RWPE1 (cell line): ENCODE measurements at places on chromosomes 5 and 9.

DNA sequence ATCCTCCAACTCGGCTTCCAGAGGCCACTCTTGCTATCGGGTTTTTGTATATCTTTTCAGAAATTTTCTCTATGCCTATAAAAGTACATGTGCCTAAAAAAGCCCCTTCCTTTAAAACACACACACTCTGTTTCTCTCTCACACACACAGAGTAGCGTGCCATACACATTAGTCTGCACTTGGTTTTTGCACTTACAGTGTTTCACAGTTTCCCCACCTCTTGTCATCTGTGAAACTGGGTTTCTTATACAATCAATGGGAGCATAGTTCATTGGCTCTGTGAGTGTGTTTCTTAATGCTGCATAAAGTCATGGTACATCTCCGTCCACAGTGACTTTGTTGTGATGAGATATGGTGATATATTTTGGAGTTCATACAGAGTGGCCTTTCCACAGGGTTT is 664 bp upstream of the IGFBPL1 start:
- DNase-seq, result no peak

- DNase-seq, result peak; percentile 90
Measured at GRCh38 chr5:169980418-169981053, at the start of gene INSYN2B. TSS of gene INSYN2B (minus strand) at chr5:169980495. CDS start at chr5:169883898, 96,597 bp downstream.

DNA sequence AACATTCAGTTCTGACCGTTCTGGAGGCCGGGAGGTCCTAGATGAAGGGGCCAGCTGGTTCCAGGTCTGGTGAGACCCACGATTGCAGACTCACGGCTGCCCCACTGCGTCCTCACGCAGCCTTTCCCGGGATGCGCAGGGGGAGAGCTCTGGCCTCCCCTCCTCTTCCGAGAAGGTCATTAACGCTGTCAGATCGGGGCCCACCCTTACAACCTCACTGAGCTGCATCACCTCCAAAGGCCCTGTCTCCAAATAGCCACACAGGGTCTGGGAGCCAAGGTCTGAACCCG is 66.6 kb upstream of the PPP1R26 start:
- no peak for DNase-seq

- no peak for DNase-seq
Measured at GRCh38 chr5:151675611-151676313, 11.0 kb downstream of the SPARC start.

DNA sequence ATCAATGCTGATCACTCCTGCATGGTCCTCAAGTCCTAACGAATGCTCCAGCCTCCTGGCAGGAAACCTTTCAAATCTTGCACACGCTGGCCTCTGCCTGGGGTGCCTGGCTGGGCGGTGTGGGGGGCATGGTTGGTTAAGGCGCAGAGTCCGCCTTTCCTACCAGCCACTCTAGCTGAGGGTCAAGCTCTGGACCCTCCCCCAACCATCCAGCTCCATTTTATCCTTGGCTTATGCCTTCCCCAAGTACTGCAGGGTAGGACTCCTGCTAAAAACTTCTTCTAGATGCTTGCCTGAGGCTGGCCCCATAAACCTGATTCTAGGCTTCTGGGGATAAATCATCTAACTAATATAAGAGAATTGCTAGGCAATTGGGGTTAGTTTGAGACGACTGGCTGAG is 808 bp upstream of the MVB12B start:
- DNase-seq, result no peak

DNA sequence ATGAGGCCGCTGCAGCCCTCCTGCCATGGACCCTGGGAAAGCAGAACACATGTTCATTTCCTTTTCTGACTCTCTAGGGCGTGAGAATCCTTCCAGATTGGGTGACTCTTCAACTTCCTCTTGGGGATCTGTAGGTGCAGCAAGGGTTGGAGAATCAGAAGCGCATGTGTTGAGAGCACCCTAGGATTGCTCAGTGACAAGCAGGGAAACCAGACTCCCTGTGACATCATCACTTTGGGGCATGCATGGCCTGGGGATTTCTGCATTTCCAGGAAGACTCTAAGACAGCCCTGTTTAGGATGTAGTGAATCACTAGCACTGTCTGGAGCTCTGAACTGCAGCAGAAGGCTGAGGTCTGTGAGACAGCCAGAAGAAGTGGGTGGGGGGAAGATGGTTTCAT is 15.1 kb upstream of the LCP2 start:
- no peak for DNase-seq

DNA sequence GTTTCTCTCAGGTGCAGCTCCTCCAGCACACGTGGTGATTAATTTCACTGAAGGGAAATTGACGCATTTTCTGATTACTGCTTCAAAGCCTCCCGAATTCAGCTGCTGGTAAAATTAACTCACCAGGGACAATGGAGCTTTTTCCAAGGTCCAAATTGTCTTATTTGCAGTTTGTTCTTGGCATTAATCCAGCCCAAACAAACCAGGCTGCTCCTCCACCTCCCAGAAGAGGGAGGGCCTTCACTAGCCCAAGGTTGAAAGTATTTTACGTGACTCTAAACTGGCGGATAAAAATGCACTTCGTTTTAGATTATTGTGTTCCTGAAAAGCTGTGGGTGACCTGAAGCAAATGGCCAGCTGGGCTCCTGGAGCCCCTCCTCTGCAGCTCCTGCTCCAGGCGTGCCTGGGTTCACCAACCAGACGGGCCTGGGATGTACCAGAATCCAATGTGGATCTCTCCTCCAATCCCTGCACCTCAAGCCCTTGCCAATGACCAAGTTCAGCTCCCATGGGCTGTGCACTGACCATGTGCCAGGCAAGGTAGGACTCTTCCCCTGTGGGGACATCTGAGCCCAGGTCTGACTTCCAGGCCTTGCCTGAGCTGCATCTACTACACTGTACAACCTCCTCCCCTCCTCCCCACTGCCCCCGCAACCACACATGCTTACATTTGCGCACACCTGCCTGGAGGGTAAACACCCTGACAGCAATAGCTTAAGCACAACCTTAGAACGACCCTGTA is 193.4 kb downstream of the CDK5RAP2 start:
- no peak for DNase-seq

GRCh38 chr5:178839319-178839704 is 20.4 kb upstream of the ZNF354B start:
- DNase-seq, result peak; percentile 38

- DNase-seq, result no peak
Measured at GRCh38 chr5:54611290-54611951, 93.9 kb downstream of the SNX18 start.

GRCh38 chr5:42366051-42366450 is 57.2 kb upstream of the GHR start:
- DNase-seq, result no peak

- no peak for DNase-seq
Measured at GRCh38 chr5:141121563-141121962, at the start of gene PCDHB4. TSS of gene PCDHB4 (plus strand) at chr5:141121818. CDS start at chr5:141121999, 181 bp downstream.

GRCh38 chr5:169350016-169350415 is 49.1 kb upstream of the SLIT3 start:
- peak; percentile 72 for DNase-seq

DNA sequence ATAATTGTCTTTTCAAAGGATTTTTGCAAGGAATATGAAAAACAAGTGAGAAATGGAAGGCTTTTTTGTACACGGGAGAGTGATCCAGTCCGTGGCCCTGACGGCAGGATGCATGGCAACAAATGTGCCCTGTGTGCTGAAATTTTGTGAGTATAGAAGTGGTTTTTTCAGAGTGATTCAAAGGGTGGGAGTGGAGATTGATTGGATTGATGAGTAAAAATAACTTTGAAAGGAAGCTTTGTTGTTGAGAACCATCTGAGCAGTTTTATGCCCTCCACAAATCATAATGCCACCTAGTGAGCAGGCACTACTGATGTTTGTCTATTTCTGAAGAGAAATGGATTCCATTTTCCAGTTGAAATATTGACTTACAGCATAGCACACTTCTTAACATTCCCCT is 30.6 kb downstream of the SPINK5 start:
- DNase-seq, result no peak

DNA sequence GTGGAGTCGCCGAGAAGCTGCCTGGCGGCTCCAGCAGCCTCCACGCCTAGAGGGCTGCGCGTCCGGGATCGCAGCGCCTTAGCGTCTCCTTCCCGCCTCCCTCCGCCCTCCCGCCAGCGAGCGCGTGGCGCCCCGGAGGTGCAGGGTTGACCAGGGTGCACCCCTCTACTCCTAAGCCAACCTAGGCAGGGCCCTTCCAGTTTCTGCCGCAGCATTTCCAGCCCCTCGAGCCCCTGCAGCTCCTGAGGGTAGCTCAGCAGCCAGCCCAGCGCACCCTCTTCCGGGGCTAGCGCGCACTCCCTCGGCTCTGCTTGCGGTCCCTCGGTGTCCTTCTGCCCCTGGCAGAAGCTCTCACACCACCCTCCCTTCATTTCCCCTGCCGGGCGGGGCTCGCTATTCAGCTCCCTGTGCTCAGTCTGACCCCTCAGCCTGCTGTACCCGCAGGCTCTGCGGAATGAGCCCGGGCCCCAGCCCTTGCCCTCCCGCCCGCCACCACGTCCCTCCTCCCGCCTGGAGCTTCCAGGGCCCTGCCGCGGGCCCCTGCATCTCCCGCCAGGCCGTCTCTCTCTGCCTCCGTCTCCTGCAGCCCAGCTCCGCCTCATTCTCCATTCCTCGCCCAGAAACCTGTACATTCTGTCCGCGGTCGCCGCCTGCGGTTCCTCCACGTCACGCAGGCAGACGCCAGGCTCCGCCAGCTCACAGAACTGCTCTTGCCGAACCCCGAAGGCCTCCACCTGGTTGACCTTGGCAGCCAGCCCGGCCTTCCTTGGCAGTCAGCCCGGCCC is 61.8 kb downstream of the SPATA31C2 start:
- DNase-seq, result peak; percentile 95

DNA sequence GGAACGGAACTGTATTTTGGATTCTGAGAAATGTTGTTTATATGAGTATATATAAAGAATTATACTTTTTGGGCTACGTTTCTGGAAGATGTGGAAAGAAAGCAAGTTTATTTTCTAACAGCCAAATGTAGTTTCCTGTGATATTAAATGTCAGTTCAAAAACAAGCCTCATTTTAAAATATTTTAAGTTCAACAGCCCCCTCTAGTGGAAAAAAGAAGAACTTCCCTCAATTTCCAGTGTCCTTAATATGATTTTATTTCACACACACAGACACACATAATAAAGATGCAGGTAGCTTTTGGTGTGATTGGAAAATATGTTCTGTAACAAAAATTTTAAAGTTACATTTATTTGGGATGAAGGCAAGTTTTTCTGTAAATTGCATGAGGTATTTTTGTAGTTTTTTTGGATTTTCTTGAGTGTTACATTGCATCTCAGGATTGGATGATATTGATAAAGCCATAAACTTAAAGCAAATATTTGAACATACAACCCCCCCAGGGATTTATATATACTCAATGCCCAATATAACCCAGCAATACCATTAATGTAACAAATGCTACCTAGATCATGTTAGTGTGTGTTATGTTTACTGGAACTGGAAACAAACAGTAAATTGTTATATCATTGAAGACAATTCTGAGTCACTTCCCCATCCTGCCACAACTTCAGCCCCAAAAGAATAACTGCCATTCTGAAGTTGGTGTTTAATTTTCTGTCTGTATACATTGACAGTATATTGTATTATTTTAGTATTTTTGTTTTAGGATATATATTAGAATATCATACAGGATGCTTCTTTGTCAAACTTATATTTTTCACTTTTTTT is 54.0 kb downstream of the CCDC171 start:
- DNase-seq, result peak; percentile 21

- no peak for DNase-seq
Measured at GRCh38 chr5:150918613-150919012, 13.8 kb upstream of the ZNF300 start.
